Activated T-helper 17 cell treated with anti-CD3 and anti-CD28 coated beads, Interleukin-2, amount 50 U/mL, for 72 hours (primary cell): ENCODE measurements at places on chromosomes 3 and 15.

GRCh38 chr15:98958918-98959639 is 48.5 kb downstream of the PGPEP1L start:
- peaks cover 45% of the 10 kb centered on the region for H3K36me3 ChIP-seq
- no peak for ATAC-seq
- no peaks in the 10 kb centered on the region for H3K4me1 ChIP-seq
- H3K27me3 ChIP-seq: no peaks in the 10 kb centered on the region

- no peak overlapping the region for H3K27ac ChIP-seq
- H3K4me3 ChIP-seq: no peak overlapping the region
- no peaks in the 10 kb centered on the region for H3K4me1 ChIP-seq
- H3K36me3 ChIP-seq: no peaks in the 10 kb centered on the region
Observed at GRCh38 chr15:38285456-38285855, 32.8 kb downstream of the SPRED1 start.

DNA sequence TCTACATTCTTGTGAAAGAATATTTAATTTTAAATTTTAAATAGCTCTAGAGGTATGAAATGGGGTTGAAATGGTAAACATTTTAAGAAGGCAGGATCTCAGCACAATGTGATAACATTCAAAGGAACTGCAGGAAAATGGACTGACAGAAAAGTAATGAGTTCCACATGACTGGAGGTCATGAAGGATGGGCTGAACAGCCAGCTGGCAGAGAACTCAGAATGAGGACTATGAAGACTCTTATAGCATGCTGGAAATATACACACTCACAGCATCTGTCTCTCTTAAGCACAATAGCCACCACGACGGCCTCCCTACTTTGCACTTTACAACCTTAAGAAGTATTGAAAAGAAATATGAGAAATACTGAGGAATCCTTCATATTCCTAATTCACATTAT is 94.7 kb downstream of the TNIK start:
- H3K36me3 ChIP-seq: peaks cover 19% of the 10 kb centered on the region
- H3K4me3 ChIP-seq: no peak overlapping the region
- peaks cover 28% of the 10 kb centered on the region for H3K4me1 ChIP-seq
- H3K27me3 ChIP-seq: no peaks in the 10 kb centered on the region

- peaks cover 84% of the 10 kb centered on the region for H3K36me3 ChIP-seq
Observed at GRCh38 chr3:141523615-141524375, 37.0 kb downstream of the RASA2 start.

DNA sequence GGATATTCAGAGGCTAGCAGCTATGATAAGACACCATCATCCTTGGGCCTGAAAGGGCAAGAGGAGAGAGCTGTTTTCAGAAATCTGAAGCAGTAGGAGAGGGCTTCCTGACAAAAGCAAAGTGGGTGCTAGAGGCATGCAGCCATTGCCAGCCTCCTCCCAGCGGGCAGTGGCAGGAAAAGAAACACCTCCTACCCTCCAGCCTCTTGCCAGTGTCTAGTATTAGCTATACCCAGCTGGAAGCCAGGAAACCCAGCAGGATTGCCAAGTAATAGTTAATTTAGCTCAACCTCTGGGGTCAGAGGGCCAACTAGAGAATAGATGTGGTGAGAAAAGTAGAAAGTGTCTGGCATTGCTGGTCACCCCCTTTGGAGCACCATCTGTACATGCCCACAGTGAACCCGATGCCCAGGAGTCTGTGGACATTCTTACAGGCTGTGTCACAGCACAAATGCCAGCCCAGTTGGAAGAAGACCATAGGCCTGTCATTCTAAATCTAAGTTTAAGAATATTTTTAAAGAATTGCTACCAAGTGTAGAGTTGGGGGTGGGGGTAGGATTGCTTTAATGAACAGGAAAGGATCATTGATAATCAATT is 85.3 kb downstream of the HCN4 start:
- peaks cover 49% of the 10 kb centered on the region for H3K36me3 ChIP-seq
- H3K4me3 ChIP-seq: no peak overlapping the region
- H3K4me1 ChIP-seq: peaks cover 10% of the 10 kb centered on the region
- no peak overlapping the region for H3K27ac ChIP-seq
- no peak for ATAC-seq

- no peaks in the 10 kb centered on the region for H3K27me3 ChIP-seq
- H3K36me3 ChIP-seq: peaks cover 62% of the 10 kb centered on the region
- H3K4me3 ChIP-seq: no peak overlapping the region
- peaks cover 18% of the 10 kb centered on the region for H3K4me1 ChIP-seq
- no peak for ATAC-seq
- peak overlapping the region; percentile 80 for H3K27ac ChIP-seq
Observed at GRCh38 chr15:40303576-40303975, 4.2 kb downstream of the PLCB2 start.

DNA sequence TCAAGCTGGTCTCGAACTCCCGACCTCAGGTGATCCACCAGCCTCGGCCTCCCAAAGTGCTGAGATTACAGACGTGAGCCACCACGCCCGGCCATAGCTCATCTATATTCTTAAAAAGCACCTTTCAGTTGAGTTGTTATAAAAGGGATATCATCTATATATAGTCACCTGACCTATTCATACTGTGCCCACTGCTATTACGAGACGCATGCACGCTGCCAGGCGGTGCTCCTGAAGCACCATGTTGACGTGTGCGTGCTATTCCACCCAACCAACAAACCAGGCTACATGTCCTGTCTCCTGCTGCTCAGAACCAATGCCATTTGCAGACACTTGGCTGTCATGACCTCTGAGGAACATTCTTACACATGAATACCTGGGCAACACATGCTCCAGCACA is 17.6 kb downstream of the CYFIP1 start:
- ATAC-seq: no peak
- H3K36me3 ChIP-seq: no peaks in the 10 kb centered on the region
- no peak overlapping the region for H3K27ac ChIP-seq
- H3K4me3 ChIP-seq: no peak overlapping the region

DNA sequence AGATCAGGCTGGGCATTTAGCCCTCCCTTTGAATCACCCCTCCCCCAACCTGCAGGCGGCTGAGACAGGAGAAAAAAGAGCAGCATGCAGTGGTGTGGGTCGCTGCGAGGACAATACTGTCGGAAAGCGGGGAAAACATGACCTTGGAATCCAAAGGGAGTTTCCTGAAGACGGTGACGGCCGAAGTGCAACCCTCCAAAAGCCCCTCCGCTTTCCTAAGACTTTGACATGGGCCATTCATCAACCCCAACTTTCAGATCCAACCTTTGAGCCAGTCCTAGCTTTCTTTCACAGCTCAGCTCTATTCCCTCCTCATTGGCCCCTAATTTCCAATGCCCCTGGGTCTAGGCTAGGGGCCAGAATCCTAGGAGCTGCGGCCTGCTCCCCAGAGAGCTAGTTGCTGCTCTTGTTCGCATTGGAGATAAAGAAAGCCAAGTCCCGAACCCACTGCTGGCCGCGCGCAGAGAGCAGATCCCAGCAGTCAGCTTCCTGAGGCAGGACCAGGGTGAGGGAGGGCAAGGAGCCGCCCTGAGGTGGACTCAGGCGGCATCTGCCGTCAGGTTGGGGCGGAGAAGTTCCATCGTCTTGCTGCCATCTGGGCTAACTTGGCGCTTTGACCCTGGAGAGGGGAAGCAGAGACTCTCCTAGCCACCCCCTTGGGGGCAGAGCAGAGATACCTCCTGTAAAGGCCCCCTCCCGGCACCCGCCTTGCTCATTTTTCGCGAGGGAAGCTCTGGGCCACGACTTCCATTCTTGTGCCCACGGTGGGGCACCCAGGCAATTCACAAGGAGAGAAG is 914 bp downstream of the ZIC4 start:
- H3K36me3 ChIP-seq: peaks cover 18% of the 10 kb centered on the region
- H3K4me1 ChIP-seq: no peaks in the 10 kb centered on the region
- ATAC-seq: no peak
- no peak overlapping the region for H3K27ac ChIP-seq

- peaks cover 11% of the 10 kb centered on the region for H3K27me3 ChIP-seq
- no peak overlapping the region for H3K4me3 ChIP-seq
- H3K27ac ChIP-seq: peak overlapping the region; percentile 32
- H3K36me3 ChIP-seq: no peaks in the 10 kb centered on the region
- no peaks in the 10 kb centered on the region for H3K4me1 ChIP-seq
Observed at GRCh38 chr15:78727561-78727960, 83.7 kb downstream of the ADAMTS7 start.

- no peaks in the 10 kb centered on the region for H3K27me3 ChIP-seq
- peaks cover 31% of the 10 kb centered on the region for H3K4me1 ChIP-seq
- H3K27ac ChIP-seq: no peak overlapping the region
- peak; percentile 44 for ATAC-seq
- no peaks in the 10 kb centered on the region for H3K36me3 ChIP-seq
Observed at GRCh38 chr3:119352863-119353527, 58.8 kb downstream of the ARHGAP31 start.

DNA sequence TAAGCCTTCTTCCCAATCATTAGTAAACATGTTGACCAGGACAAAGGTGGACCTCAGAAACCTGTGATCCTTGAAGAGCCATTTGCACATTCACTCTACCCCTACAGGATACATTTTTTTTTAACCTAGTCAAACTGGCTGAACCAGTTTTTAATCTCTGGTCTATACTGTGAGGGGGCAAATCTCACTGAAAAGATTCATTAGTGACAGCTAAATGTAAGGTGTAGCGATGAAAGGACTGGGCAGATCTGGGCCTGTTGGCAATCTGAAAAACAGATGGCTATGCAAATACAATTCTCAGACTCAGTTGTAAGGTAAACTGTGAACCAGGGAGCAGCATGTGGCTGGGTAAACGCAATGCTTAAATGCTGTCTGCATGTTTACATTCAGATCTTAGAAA is 75.6 kb upstream of the SNTN start:
- no peak for ATAC-seq
- no peak overlapping the region for H3K4me3 ChIP-seq
- no peak overlapping the region for H3K27ac ChIP-seq
- H3K36me3 ChIP-seq: no peaks in the 10 kb centered on the region

GRCh38 chr15:70777170-70777926 is 14.0 kb upstream of the UACA start:
- no peak overlapping the region for H3K4me3 ChIP-seq
- peaks cover 20% of the 10 kb centered on the region for H3K27me3 ChIP-seq
- ATAC-seq: no peak
- no peaks in the 10 kb centered on the region for H3K4me1 ChIP-seq
- no peak overlapping the region for H3K27ac ChIP-seq

DNA sequence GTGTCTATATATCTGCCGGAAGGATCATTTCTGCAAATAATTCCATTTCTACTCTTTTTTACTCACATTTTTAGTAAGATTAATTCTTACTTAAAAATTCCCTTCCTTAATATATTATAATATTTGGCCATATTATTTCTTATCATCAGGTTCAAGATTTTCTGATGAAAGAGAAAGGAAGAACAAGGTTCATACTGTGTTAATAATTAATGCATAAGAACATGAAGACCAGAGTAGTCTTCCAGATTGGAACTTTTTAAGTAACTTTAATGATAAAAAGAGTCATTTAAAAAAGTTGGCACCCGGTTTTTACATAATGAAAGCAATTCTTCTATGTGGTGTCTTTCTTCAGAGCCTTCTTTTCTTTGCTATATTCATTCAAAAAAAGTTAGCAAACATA is 590 bp downstream of the ACKR4 start:
- no peak overlapping the region for H3K4me3 ChIP-seq
- no peak for ATAC-seq
- H3K4me1 ChIP-seq: no peaks in the 10 kb centered on the region
- H3K27me3 ChIP-seq: no peaks in the 10 kb centered on the region

DNA sequence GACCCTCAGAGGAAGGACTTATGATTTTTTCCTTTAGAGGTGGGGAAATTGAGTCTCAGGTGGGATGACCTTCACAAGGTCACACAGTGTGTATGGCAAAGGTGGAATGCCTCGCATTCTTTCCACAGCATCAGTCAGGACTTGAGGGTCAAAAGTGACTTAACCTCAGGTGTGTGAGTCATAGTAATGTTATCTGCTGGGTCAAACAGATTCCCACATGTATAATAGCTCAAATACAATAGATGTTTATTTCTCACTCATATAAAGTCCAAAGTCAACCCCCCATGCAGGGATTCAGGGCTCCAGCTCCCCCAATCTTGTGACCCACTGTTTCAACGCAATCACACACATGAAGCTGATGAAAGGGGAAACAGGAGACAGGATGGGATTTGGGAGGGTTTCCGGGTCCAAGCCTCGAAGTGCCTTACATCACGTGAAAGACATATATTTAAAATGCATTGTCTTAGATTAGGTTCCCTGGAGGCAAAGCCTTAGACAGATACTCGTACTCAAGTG is 34.0 kb upstream of the CCDC174 start:
- H3K27ac ChIP-seq: no peak overlapping the region
- peaks cover 19% of the 10 kb centered on the region for H3K27me3 ChIP-seq
- ATAC-seq: no peak
- H3K36me3 ChIP-seq: no peaks in the 10 kb centered on the region
- no peak overlapping the region for H3K4me3 ChIP-seq
- no peaks in the 10 kb centered on the region for H3K4me1 ChIP-seq

- no peak for ATAC-seq
- no peaks in the 10 kb centered on the region for H3K36me3 ChIP-seq
- H3K27ac ChIP-seq: no peak overlapping the region
- H3K4me3 ChIP-seq: no peak overlapping the region
- no peaks in the 10 kb centered on the region for H3K4me1 ChIP-seq
Observed at GRCh38 chr3:152970851-152971250, 135.9 kb downstream of the P2RY1 start.

GRCh38 chr3:191220908-191221307 is 21.9 kb downstream of the OSTN start:
- no peak for ATAC-seq
- H3K36me3 ChIP-seq: no peaks in the 10 kb centered on the region
- no peak overlapping the region for H3K27ac ChIP-seq
- peaks cover 5% of the 10 kb centered on the region for H3K27me3 ChIP-seq

GRCh38 chr15:92878593-92879053 is 21.5 kb upstream of the CHD2 start:
- H3K36me3 ChIP-seq: peaks cover 12% of the 10 kb centered on the region
- H3K27ac ChIP-seq: no peak overlapping the region
- no peak for ATAC-seq
- no peaks in the 10 kb centered on the region for H3K27me3 ChIP-seq
- no peak overlapping the region for H3K4me3 ChIP-seq

DNA sequence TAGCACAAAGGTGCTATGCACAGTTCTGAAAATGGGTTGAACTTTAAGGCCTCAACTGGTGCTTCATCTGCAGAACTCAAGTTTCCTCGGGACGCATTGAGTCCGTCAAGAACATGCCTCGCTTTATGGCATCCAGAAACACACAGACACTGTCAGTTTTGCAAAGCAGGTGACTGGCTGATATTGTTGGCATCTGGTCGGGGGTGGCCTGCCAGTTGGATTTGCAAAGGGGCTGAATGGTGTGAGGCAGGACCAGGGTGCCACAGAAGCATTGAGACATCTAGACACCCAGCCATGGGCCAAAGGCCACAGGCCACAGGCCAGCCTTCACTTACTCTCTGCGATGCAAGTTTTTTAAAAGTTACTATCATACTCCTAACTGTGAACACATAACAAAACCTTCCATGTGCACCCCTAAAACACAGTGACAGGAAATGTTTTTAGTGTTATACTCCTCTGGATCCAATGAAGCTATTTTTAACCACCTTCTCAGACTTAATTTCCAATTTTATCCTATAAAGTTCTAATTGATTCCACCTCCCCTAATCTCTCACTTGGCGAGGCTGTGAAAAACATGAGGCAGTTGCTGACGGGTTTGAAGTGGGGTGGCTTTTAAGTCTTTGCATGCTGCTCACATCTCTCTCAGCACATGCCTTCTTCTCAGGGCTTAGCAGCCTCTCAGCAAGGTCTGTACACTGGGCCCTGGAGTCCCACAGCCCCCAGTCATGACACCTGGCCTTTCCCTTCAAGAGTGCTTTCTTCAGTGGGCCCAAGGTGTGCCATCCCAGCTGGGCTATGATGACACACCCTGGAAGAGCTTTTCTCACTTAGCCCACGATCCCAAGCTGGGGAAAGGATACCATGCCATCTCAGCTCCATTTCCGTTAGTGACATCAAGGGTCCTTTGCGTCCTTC is 38.5 kb upstream of the DUSP7 start:
- H3K27me3 ChIP-seq: no peaks in the 10 kb centered on the region
- no peak for ATAC-seq
- H3K4me3 ChIP-seq: no peak overlapping the region
- no peaks in the 10 kb centered on the region for H3K4me1 ChIP-seq
- no peaks in the 10 kb centered on the region for H3K36me3 ChIP-seq
